ENCODE measurements at places on chromosomes 2 and 18.

GRCh38 chr2:151756820-151757219 is 22.5 kb upstream of the NEB start:
- DNase-seq = no peak

GRCh38 chr2:145415151-145415550 is 895.2 kb upstream of the ZEB2 start:
- no peak for DNase-seq

DNA sequence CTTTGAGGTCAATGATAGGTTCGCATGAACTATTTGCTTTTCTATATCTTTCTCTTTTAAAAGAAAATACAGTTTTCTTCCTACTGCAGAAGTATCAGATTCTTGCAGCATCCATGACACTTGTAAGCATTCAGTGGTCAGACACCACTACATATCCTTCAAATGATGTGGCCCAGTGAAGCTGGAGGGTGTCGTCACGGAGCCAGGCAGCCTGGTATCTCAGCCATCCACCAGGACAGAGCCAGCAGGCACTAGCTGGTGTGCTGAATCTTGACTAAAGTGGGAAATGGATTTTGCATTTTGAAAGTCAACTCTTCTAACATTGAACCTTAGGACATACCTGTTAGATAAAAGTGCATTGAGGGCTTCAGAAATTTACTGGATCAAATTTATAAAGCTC is 5.4 kb downstream of the KLHL14 start:
- no peak for DNase-seq

- no peak for DNase-seq
Observed at GRCh38 chr2:239204136-239204875, 196.5 kb downstream of the HDAC4 start.

GRCh38 chr18:44909191-44909719 is 228.6 kb downstream of the SETBP1 start:
- DNase-seq = peak; percentile 16
